ENCODE measurements at places on chromosomes 6 and 20.

DNA sequence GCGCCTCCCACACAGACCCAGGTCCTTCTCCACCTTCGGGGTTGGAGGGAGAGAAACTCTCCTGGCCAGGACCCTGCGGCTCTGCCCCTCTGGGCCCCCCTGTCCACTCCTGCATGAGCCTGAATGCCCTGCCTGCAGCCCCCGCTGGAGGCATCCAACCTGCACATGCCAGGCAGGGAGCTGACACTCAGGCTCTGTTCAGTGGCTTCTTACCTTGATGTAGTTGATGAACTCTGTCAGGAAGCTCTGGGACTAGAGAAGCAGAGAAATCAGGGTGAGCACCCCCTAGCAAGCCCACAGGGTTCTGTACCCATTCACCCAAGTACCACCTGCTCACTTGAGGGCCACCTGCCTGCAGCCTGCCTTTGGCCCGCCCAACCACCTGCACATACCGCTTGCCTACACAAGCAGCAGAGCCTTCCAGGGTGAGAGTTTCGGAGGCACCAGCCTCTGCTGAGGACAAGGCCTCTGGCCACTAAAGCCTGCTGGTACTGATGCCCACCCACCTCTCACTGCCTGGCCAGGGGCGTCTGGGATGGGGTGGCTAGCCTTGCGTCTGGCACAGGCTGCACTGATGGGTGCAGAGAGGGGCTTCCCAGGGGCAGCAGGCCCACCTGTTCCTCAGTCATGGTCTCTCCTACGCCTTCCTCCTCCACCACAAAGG is 9.7 kb downstream of the DDRGK1 start:
- DNase-seq, result no peak

DNA sequence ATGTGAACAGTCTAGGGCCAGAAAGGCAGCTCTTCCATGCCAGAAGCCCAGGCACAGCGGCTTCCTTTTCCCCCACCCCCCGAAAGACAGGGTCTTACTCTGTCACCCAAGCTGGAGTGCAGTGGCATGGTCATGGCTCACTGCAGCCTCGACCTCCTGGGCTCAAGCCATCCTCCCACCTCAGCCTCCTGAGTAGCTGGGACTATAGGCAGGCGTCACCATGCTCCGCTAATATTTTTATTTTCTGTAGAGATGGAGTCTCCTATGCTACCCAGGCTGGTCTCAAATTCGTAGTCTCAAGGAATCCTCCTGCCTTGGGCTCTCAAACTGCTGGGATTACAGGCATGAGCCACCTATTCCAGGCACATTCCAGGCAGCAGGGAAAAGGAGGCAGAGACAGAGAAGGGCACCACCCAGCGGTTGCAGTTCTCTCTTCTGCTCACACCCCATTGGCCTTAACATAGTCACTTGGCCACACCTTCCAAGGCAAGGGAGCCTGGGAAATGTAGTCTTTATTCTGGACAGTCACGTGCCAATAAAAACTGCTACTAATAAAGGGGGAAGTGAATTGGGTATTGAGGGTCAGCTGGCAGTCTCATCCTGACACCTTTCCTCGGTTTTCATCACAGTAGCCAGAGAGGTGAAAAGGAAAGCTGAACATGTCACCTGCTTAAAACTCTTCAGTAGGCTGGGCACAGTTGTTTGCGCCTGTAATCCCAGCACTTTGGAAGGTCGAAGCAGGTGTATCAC is 205.9 kb downstream of the ZMYND8 start:
- peak; percentile 85 for DNase-seq

DNA sequence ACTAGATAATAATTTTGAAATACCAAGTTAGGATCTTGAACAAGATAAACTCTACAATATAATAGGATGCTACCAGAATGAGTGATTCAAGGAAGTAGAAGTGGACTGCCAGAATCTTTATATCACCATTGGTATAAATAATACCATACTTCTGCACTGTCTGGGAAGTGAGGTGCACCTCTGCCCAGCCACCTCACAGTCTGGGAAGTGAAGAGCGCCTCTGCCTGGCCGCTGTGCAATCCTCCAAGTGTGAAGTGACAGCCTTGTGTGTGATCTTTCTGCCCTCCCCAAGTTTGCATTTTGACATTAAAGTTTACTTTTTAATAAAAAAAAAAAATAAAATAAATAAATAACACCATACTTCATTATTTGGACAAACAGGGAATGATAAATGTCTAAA is 18.8 kb downstream of the LATS1 start:
- no peak for DNase-seq

GRCh38 chr20:43959079-43959919 is 44.6 kb downstream of the TOX2 start:
- no peak for DNase-seq

GRCh38 chr6:168603234-168603633 is 162.2 kb downstream of the SMOC2 start:
- DNase-seq, result peak; percentile 20

GRCh38 chr6:154993026-154993425 is 2.1 kb upstream of the TIAM2 start:
- DNase-seq, result no peak

GRCh38 chr6:134199848-134200606 is 117.9 kb downstream of the SGK1 start:
- no peak for DNase-seq

DNA sequence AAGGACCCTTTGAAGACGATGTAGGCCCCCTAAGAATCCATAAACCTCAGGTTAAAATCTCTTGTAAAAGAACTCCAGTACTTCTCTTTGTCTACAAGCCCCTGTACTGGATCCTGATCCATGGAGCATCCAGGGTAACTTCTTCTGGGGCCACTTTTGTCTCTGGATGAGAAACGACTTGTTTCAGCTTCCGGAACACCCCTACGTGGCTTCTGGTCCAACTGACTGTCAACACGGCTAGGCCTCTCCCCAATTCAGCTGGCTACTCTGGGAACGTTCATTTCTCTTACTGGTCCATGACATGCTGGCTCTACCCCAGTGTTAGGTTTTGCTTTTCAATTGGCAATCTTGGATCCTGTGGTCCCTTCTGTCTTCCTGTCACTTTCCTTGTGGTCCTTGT is 198.0 kb downstream of the BACH2 start:
- peak; percentile 40 for DNase-seq

DNA sequence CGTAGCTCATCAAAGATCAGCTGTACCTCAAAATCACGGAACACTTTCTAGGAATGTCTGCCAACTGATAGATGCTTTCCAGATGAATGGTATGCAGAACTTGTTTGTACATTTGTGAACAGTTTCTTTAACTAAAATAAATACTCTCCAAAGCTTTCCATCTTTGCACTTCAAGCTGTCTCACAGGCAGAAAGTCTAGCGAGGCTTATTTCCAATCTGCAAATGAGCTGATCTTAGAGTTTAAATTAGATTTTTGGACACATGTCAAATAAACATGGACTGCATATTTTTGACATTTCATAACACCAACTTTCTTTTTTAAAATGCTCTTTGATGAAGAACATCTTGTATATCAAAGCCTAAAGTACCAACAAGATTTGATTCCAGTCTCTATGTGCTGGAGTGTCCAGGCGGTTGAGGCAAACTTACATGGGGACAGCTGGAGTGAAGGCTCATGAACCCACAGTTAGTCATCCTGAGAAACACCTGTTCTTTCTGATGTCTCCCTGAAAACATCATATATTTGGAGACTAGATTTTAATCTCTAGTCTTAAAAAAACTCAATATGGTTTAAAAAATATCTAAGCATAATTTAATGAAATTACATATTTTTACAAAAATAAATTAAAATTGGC is 268.6 kb upstream of the AGPAT4 start:
- DNase-seq, result no peak

- no peak for DNase-seq
These were observed 157.8 kb downstream of the SYCP2 start for GRCh38 chr20:59775687-59776055.

DNA sequence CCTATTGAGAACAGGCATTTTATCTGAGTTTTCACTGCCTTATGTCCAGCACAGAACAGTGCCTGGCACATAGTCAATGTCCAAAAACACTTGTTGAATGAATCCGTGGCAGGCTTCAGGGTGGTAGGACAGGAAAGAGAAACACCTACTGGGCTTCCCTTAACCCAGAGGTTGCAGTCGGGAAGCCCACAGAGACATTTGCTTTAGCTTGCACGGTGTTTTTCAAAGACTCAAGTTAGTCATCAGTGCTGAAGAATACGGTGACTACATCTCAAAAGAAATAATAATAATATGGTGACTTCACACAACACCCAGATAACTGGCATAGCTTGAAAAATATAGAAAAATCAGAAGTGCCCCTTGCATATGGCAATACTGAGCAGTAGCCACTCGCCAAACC is 160.4 kb downstream of the CD83 start:
- DNase-seq, result no peak

DNA sequence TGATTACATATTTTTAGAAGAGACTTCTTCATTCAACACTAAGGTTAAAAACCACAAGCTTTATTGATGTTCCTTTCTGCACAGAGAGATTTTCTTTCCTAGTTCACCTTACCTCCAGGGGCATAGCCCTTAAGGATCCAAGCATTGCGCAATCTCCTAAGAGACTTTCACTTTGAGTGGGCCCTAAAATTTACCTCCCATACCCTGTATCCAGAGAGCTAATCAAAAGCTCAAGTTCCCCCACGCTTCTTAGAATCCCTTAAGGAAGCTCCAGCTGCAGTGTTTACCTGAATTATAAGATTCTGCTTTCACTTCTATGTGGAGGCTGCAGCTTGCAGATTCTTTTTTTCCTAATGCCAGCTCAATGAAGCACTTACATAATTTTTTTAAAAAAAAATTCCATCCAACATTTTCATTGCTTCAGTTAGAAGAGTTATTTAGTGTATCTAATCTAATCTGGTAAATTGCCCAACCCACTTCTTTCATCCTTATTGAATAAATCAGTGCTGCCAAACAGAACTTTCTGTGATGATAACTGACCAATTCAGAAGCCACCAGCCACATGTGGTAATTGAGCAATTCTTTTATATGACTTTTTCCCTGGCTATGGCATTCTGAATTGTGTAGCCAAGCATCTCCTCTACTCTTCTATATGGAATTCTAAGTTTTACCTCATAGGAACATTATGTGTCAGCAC is 24.6 kb upstream of the SPTLC3 start:
- DNase-seq, result no peak

GRCh38 chr20:63161176-63161651 is 54.7 kb downstream of the YTHDF1 start:
- no peak for DNase-seq

DNA sequence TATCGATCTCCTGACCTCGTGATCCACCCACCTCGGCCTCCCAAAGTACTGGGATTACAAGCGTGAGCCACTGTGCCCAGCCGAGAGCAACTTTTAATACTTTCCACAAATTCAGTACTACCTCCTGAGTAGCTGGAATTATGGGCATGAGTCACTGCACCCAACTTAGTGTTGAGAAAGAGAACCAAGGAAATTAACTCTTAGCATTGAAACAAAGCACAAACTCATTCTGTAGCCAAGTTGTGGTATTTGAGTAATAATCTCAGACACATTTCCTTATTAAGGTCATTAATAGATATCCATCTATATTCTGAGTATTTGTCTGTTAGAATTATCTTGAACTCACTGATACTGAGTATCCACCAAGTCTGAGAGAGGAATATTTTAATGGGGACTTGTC is 14.3 kb upstream of the ELOVL2 start:
- DNase-seq, result no peak

GRCh38 chr6:153167061-153167891 is 36.2 kb upstream of the RGS17 start:
- DNase-seq, result no peak

- no peak for DNase-seq
These were observed 76.8 kb downstream of the PTPRK start for GRCh38 chr6:128443553-128443952.

- DNase-seq, result no peak
These were observed 127.3 kb downstream of the BACH2 start for GRCh38 chr6:90169374-90169773.

DNA sequence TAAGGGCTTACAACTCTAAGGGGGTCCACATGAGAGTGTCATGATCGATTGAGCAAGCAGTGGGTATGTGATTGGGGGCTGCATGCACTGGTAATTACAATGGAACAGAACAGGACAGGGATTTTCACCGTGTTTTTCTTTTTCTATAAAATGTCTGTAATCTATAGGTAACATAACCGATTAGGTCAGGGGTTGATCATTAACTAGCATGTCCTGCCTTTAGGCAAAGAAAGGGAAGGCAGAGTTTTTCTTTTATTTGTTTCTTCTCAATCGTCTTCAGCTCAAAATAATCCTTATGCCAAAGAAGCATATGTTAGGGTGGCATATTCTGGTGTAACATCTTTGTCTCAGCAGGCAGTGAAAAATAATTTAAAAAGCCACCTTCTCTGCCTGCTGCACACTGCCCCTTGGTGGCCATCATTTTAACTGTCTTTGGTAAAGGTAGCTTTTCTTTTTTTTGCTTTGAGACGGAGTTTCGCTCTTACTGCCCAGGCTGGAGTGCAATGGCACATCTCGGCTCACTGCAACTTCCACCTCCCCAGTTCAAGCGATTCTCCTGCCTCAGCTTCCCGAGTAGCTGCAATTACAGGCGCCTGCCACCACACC is 9.7 kb upstream of the CEP43 start:
- no peak for DNase-seq

- no peak for DNase-seq
These were observed 206.4 kb upstream of the CITED2 start for GRCh38 chr6:139580592-139581484.

GRCh38 chr6:144954241-144954556 is 669.1 kb downstream of the UTRN start:
- DNase-seq, result no peak

GRCh38 chr20:3669710-3670367 is 6.6 kb upstream of the GFRA4 start:
- no peak for DNase-seq

DNA sequence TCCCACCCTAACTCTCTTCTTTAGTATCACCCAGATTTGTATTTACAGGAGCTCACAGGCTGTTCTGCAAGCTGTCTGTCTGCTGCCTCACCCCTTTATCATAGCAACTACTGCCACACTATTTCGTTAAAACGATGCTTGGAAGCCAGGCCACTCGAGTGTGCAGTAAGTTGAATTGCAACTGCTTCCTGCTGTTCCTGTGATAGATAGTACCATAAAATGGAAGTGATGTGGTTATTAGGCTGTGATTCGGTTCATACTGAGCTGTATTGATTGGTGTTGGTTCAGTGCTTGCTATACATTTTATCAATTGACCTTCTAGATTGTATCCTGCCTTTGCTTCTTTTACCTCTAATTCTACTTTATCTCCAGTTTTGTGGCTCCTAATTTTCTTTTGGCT is 325.4 kb downstream of the RNF144B start:
- DNase-seq, result no peak

GRCh38 chr6:76835695-76836094 is 627.6 kb downstream of the HTR1B start:
- DNase-seq, result no peak

- no peak for DNase-seq
These were observed 28.9 kb downstream of the VEGFA start for GRCh38 chr6:43798688-43799444.
